Daoy (cell line): ENCODE measurements at places on chromosomes 1 and 21.

GRCh38 chr1:62625415-62625814, 28.1 kb downstream of the ANGPTL3 start:
- no peak for DNase-seq

GRCh38 chr1:217010253-217010652, 287.0 kb upstream of the ESRRG start:
- DNase-seq: no peak

- no peak for DNase-seq
Observed at GRCh38 chr1:40704817-40705733, 13.6 kb downstream of the NFYC start.

DNA sequence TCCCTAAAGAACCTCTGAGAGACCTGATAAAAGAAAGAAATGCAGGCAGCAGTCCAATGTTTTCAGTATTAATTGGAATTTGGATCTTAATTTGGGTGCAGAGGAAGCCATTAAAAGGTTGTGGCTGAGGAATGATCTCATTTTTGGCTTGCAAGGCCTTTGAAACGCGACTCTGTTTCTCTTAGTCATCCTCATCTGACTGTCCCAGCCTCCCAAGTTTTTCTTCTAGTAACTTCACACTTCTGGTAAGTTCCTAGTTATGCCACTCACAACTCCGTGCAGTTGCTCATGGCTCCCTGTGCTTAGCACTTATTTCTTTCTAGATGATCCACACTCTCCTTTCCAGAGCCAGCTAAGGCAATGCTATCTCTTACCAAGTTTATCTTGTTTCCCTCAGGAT, 147.4 kb upstream of the USP24 start:
- DNase-seq: peak; percentile 65

DNA sequence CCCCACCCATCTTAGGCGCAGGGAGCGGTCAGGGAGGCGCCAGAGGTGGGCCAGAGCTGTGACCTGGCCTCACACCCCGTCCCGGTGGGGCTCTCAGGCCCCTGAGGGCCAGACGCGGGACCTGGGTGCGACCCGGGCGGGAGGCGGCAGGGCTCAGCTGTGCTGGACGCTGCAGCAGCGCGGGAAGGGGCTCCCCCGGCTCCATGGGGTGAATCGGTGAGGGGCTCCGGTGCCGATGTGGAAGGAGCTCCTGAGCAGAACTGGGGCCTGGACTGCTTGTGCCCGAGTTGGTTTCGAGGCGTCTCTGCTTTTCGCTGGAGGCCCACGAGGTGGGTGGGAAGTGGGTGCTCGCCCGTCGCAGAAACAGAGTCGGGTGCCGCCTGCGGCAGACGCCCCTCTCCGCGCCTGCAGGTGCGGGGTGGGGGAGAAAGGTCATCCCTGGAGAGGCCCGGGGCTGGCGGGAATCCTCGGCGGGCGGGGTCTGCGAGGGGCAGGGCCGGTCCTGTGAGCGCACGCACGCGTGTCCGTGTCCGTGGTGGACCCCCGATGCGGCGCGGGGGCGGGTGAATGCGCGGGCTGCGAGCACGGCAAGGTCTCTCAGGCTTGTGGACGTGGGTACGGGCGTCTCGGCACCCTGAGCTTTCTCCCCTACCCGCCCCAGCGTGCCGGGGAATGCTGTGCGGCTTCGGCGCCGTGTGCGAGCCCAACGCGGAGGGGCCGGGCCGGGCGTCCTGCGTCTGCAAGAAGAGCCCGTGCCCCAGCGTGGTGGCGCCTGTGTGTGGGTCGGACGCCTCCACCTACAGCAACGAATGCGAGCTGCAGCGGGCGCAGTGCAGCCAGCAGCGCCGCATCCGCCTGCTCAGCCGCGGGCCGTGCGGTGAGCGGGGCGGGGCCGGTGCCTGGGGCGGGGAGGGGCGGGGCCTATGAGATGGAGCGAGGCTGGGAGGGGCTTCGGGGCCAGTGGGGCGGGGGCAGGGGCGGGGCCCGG, 20.4 kb downstream of the AGRN start:
- peak; percentile 96 for DNase-seq

- DNase-seq: peak; percentile 93
Observed at GRCh38 chr1:42936309-42937078, 22.2 kb downstream of the SLC2A1 start.

GRCh38 chr1:205287767-205288559, 33.6 kb downstream of the NUAK2 start:
- DNase-seq: peak; percentile 83
